Hippocampal formation (tissue), 2 donors: ENCODE measurements at places on chromosomes 7 and 10.

DNA sequence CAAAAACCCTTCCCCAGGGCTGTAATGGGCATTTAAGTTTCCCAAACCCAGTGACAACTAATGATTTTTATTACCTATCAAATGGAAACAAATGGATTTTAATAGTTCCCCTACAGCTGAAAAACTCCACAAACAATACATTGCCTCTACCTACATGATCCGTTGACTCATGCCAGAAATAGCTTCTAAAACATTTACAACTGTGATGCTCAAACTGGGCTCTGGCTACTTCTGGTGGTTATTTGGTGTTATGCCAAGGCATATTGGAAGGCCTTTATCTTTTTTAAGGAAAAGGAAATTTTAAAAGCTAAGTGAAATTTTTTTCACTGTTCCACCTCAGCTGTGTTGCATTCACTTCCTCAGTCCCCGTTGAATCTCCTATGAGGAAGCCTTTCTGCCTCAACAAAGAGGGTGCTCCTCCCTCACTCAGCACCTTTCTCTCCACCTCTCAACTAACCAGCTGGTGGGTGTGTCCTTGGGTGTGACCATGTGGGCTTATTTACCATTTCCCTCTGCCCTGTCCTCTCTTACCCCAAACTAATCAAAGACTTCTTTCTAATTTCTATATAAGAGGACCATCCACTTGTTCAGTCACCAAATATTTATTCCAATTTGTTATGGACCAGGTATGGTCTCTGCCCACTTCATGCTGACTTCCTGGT lies 82.9 kb downstream of the PRTFDC1 start:
- no peak for DNase-seq

- no peak for DNase-seq
Measured at GRCh38 chr7:108421720-108422331, 34.4 kb downstream of the NRCAM start.

DNA sequence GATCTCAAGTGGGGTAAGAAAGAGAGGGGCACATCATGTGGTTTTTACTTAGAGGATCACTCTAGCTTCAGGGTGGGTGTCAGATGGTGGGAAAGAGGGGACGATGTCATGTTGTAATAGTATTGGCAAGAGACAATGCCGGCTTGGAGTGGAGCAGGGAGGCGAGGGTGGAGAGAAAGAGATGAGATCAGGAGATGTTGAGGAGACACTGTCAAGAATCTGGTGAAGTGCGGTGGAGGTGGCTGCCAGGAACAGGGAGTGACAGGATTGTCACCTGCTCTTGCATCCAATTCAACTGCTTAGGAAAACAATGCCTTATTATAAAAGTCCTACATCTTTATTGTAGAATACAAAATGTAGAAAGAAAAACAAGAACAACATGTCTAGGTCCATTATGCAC lies 63.0 kb upstream of the MKI67 start:
- DNase-seq: no peak

DNA sequence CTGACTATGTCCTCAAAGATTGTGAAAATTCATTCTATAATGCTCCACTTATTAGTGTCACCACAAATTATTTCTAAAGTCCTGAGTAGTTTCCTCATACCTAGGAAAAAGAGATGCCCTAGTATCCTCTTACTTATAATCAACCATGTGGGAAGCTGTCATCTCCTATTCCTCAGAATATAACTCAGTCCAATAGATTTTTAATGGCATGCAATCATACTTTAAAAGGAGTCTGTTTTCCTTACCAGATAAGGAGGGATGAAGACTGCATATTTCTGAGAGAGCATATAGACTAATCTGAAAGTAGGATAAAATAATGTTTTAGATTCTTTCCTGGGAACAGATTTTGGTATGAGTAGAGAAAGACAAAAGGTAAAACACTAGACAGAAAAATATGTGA lies 727.7 kb upstream of the GRM3 start:
- DNase-seq: no peak

DNA sequence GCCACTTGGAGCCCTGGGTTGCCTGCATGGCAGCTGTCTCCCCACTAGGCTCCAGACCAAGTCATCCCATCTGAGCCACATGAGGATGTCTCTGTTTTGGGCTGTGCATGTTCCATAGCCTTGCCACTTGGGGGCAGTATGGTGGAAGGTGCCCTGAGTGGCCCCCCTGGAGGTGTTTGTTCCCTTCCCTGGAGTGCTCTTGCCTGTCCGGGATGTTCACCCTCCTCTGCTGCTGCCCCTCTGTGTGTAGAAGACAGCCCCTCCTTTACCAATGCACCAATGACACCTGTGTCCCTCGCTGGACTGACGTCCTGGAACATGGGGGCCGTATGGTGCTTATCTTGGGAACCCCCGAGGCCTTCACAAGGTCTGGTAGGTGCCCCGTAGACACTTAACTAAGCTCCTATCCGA lies 100.2 kb downstream of the ACTR3B start:
- no peak for DNase-seq
